ENCODE measurements at places on chromosomes 4 and X.

- DNase-seq = no peak
Observed at GRCh38 chrX:106263817-106264216, 95.7 kb downstream of the PWWP3B start.

GRCh38 chr4:1842339-1842895 lies 13.5 kb downstream of the LETM1 start:
- DNase-seq = no peak

- no peak for DNase-seq
Observed at GRCh38 chrX:15430076-15430475, 45.9 kb upstream of the VEGFD start.

DNA sequence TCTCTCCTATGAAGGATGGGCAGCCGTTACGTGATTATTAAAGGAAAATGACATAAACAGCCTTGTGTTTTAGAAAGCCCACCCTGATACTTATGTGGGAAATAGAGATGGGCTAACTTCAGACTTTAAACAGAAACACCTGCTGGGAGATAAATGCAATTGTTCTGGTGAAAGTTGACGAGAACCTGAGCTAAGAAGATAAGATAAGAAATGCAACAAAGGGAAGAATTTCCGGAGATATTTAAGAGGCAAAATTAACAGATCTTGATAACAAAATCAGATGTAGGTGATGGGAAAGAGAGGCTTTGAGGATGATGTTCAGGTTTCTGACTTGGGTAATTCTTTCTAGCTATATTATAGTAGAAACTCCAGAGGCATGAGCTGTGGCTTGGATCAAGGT lies 102.7 kb upstream of the SLC7A11 start:
- no peak for DNase-seq

GRCh38 chr4:121633653-121634052 lies 63.1 kb downstream of the ANXA5 start:
- DNase-seq = no peak

GRCh38 chrX:40278340-40279090 lies 180.8 kb upstream of the BCOR start:
- DNase-seq = peak; percentile 50

DNA sequence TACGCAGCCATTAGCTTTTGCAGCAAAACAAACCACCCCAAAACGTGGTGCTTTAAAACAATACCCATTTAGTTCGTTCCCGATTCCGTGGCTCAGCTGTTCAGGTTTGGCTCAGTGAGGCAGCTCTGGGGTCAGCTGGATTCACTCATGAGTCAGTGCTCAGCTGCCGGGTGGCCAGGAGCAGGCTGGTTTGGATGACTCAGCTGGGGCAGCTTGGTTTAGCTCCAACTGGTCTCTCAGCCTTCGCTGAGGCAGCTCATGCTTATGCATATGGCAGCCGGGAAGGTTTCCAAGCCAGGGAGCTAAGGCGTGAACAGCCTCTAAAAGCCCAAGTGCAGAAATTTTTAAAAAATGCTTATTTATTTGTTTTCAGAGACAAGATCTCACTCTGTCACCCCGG lies 13.3 kb upstream of the CD99 start:
- no peak for DNase-seq

- no peak for DNase-seq
Observed at GRCh38 chr4:88859191-88859812, 161.7 kb upstream of the NAP1L5 start.

DNA sequence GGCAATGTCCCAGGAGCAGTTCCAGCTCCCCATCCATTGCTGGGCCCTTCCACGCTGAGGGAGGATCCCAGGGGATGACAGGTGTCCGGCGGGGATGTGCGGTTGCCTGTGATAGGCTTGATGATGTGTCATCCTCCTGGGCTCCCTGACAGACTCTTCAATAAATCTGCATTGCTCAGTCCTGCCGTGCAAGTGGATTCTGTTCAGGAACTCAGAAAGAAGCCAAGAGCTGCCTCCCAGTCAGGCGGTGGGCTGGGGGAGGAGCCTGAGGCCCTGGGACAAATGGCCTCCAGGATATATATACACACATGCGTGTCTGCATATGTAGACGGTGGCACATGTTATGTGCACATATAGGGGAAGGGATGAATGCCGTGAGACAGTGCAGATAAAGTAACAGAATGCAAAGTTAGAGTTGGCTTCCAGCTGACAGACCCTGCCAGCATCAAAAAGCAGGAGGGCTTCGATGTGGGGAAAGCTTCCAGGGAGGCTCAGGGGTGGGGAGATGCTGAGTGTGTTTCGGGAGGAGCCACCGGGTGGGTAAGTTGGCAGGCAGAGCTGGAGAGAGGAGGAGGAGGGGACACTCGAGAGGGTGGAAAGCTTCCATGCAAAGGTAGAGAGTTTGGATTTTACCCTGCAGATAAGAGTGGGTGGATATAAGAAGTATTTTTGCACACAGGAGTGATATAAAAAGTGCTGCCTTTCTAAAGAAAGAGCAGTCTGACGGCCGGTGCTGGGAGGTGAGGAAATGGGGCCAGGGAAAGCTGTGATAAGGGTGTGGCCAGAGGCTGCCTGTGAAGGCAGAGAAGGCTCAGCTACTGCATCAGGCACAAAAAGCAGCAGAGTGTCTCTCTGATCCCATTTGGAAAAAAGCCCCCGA lies 28.5 kb upstream of the CRMP1 start:
- DNase-seq = no peak

- DNase-seq = no peak
Observed at GRCh38 chr4:111718763-111719559, 426.3 kb upstream of the FAM241A start.

GRCh38 chr4:145041378-145041777 lies 56.6 kb downstream of the ANAPC10 start:
- DNase-seq = no peak

- DNase-seq = no peak
Observed at GRCh38 chrX:40010550-40011321, 87.0 kb downstream of the BCOR start.

DNA sequence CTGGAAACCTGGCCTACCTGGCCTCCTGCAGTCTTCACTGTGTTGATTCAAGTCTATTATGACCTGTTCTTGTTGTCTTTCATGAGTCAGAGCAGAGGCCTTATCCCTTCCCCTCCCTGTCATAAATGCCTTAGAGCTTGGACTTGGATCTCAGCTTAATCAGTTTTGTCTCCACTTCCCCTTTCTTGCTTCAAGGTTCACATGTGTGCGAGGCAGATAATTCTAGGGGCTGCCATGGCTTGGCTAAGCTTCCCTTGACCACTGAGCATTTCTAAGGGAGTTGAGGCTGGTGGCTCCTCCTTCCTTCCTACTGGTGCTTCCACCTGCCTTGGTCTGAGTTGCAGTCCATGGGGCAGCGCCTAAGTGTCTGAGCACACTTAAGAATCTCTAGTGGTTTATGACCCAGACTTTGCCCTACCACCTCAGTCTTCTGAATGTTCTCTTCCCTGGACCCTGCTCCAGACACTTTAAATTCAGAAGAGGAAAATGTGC lies 1.7 kb upstream of the HEPH start:
- no peak for DNase-seq
